Astrocyte (in vitro differentiated cells and primary cell): ENCODE measurements at places on chromosomes 13 and 19. TPM values are rescaled to one million over a fixed set of nuclear protein-coding genes. Genes with fewer than 3 reads are reported as not detected.

The CFD gene
- total RNA-seq, result 0.59 and 0.65 TPM in 2 replicates

DNA sequence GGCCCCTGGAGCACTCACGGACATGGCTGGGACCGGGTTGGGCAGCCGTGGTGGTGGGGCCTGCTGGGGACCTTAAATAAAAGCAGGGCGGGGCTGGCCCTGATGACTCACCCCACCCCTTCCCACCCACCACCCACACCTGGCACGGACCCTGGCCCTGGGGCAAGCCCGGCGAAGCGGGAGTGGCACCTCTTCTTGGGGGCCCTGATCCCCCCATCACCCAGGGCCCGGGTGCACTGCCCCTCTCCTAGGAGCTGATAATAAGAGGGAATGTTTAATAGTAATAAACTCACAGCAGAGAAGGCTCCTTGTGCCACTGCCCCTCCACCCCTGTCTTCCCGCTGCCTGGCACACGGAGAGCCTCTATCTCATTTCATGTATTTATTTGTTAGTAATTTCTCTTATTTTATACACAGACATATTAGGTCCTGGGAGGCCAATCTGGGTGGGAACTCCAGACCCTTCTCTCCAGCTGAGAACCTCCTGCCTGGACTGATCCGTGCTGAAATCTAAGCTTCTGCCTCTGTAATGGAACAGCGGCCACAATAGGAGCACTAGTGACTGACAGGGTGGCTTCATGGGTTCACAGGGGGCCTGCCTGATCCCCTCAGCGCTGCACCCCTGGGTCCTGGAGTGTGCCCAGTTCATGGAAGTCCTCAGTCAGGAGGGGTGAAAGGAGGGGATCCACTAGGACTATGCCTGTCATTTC lies at the start of gene LGALS7:
LGALS7 (minus strand) TSS at position 49 of the 709 bp plus-strand sequence; CDS start at position 24, 25 bp downstream.
- DNase-seq, result no peak

DNA sequence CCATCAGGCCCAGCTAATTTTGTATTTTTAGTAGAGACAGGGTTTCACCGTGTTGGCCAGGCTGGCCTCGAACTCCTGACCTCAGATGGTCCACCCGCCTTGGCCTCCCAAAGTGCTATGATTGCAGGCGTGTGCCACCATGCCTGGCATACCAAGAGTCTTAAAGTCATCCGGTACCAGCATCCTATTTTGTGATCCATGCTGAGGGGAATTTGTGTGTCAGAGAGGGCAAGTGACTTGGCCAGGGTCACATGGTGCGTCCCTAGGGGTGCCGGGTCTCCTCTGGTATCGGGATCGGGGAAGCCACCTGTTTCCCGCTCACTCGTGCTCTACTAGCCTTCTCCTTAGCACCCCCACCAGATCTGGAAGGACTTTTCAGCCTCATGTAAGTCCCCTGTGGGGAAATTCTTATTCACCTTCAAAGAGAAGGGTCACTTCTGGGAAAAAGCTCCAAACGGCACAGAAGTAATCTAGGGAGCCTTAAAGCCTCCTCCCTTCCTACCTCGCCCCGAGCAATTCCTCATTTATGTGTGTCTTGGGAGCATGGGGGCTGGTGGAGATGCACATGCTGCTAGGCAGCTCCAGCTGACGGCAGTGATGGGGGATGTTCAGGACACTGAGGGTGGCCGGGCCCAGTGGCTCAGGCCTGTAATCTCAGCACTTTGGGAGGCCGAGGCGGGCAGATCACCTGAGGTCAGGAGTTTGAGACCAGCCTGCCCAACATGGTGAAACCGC lies 6.1 kb upstream of the ANKLE1 start:
- no peak for DNase-seq

GRCh38 chr13:97743938-97744337 lies 209.5 kb upstream of the IPO5 start:
- DNase-seq, result no peak

DNA sequence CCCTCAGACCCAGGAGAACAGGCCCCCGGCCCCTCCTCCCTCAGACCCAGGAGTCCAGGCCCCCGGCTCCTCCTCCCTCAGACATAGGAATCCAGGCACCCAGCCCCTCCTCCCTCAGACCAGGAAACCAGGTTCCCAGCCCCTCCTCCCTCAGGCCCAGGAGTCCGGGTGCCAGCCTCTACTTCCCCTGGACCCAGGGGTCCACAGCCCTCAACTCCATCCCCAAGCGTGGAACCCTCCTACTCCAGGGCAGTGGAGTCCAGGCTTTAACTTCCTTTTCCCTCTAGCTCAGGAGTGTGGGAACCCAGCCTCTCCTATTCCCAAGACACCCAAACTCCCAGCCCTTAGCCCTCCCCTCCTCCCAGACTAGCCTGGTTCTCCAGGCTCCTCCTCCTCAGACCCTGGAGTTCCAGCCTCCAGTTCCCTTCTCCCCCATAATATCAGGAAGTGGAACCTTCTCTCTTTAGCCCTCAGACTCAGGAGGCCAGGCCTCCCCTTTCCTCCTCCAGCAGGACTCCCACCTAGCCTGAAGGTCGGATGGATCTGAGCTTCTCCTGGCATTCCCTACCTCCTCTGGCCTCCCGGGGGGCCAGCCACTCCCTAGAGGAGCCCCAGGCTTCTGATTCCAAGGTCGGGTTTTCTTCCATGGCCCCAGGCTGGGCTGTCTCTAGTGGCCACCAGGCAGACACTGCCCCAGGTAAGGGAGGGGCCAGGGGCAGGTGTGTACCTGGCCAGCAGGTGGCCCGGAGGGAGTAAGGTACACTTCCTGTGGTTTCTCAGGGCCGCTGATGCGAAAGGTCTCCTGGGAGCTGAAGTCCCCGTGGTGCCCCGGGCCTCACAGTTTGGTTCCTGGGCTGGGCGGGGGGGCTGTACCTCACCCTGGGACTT lies at the start of gene TMC4:
TMC4 (minus strand) TSS at position 690 of the 888 bp plus-strand sequence; CDS start at position 647, 43 bp downstream.
- no peak for DNase-seq
